ENCODE measurements at places on chromosomes 2 and 18. TPM values are rescaled to one million over a fixed set of nuclear protein-coding genes. Genes with fewer than 3 reads are reported as not detected.

GRCh38 chr18:50203801-50204604 lies 9.1 kb upstream of the MYO5B start:
- H3K27me3 ChIP-seq = peaks cover 40% of the 10 kb centered on the region
- peak overlapping the region; percentile 42 for H3K4me3 ChIP-seq
- DNase-seq = peak; percentile 56
- H3K36me3 ChIP-seq = no peaks in the 10 kb centered on the region
- no peaks in the 10 kb centered on the region for H3K4me1 ChIP-seq
- no peak overlapping the region for H3K27ac ChIP-seq

GRCh38 chr2:144496092-144496976 lies 23.6 kb downstream of the ZEB2 start:
- H3K27ac ChIP-seq = peak overlapping the region; percentile 40
- peaks cover 9% of the 10 kb centered on the region for H3K36me3 ChIP-seq
- peak overlapping the region; percentile 41 for H3K4me3 ChIP-seq
- H3K4me1 ChIP-seq = peaks cover 24% of the 10 kb centered on the region

Gene FANCL
- 12.6 TPM for polyA plus RNA-seq

DNA sequence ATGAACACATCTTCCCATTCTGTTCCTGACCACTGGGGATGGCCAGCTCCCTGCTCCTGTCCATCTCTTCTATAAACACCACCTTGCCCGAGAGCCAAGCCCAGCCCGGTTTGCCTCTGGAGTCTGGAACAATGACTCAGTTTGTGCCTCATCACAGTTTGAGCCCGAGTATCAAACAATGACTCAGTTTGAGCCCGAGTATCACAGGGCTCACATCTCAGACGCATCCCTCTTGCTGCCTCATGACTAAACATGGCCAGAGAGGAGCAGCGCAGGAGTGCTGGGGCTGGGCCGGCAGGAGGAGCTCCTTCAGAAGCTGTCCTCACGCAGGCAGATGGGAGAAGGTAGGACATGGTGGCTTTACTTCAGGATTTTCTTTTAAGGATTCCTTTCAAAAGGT lies 68.7 kb downstream of the PXDN start:
- H3K27ac ChIP-seq = peak overlapping the region; percentile 47
- H3K27me3 ChIP-seq = no peaks in the 10 kb centered on the region
- H3K4me3 ChIP-seq = no peak overlapping the region
- H3K36me3 ChIP-seq = peaks cover 58% of the 10 kb centered on the region

DNA sequence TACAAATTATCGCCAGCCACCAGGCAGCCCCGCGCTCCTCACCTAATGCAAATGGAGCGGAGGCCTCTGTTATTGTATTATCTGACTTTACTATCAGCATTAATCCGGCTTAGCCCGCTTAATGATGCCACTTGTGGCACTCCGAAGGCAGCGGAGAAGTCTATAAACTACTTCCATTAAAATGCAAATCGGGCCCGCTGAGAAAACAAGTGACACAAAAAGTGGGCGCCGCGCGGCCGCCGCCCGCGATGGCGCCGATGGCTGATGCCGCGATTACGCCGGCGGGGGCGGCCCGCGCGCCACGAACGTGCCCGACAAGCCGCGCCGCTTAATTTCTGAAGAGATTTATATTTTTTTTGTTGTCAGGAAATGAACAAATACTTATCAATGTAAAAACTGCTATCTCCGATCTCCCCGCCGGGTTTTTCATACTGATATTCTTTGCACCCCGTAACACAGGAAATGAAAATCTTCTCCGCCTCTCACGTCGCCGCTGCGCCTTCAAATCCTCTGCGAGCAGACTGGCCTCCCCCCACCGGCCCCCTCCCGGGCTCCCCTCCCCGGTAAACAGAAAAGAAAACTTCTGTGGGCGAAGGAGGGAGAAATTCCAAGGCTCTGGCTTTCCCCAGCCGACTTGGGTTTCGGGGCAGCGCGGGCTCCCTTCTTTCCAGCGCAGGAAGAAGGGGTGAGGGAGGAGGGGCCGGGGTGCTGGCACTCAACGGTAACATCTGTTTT lies 221.8 kb downstream of the INSIG2 start:
- peak overlapping the region; percentile 94 for H3K27ac ChIP-seq
- no peaks in the 10 kb centered on the region for H3K27me3 ChIP-seq
- DNase-seq = peak; percentile 87
- H3K4me1 ChIP-seq = peaks cover 10% of the 10 kb centered on the region
- H3K36me3 ChIP-seq = no peaks in the 10 kb centered on the region

DNA sequence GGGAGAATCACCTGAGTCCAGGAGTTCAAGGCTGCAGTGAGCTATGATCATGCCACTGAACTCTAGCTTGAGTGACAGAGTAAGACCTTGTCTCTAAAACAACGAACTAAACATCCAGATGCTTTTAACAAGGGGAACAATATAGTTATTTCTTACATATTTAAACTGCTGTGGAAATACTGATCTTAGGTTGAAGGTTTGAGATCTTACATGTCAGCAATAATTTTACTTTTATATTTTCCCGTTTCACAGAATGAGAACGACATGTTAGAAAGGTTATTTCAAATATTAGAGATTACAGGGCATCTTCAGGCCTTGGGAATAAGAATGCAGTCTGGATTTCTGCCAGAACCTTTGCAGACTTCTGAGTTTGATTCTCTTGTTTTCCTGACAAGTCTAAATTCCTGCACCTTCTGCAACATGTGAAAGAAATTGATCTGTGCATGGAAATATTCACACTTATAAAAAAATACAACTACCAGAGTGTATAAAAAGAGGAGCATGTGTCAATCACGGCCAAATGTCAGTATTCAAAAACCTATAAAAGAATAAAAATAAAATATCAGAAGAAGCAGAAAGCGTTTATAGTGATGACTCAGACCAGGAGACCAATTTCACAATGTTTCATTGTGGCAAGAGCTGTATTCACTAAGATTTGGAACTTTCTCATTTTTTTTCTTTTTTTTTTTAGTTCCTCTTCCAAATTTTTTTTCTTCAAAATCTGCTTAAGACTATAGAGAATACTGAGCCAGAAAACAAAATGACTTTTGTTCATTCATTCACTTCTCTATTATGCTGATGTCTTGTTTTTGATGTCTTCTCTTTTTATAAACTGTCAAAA lies 29.6 kb downstream of the COLEC12 start:
- no peaks in the 10 kb centered on the region for H3K36me3 ChIP-seq
- DNase-seq = peak; percentile 84
- H3K4me1 ChIP-seq = peaks cover 42% of the 10 kb centered on the region
- no peaks in the 10 kb centered on the region for H3K27me3 ChIP-seq
- H3K4me3 ChIP-seq = 0 out of 2 replicates have a peak overlapping the region, but pooled peaks have one; percentile 9

DNA sequence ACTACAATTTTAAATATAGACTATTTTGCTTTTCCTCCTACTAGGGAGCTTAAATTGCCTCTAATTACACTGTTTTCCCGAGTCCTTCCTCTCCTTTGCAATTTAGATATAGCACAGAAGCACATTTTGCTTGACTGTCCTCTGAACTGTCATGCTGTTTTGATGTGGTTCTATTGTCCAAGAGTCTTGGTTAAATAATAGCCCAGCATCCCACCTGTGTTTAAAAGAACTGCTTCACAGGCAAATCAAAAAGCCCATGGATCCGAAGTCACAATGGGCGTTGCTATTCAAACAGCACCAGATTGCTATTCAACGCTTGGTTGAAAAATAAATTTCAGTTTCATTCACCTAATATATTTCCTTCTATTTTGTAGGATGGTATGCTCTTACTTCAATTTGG lies 22.3 kb upstream of the ACTR3 start:
- no peaks in the 10 kb centered on the region for H3K36me3 ChIP-seq
- H3K27ac ChIP-seq = no peak overlapping the region
- DNase-seq = no peak
- no peaks in the 10 kb centered on the region for H3K27me3 ChIP-seq

Gene ASB18
- not detected for polyA plus RNA-seq

DNA sequence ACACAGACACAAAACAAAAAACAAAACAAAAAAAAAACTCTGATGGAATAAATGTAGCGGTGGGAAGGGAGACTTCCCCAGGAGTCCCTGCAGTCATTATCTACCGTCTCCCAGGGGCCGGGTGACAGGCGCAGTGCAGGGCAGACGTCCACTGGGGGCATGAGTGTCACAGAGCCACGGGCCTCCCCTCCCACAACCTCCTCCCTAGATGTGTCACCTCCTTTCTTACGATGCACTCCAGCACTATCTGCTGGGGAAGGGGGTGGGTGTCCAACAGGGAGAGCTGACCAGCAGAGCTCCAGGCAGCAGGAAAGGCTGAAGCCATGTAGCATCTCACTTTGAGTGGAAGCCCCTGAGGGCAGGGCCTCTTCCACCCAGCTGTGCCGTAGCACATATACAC lies 84.5 kb downstream of the LONRF2 start:
- no peak overlapping the region for H3K4me3 ChIP-seq
- H3K36me3 ChIP-seq = no peaks in the 10 kb centered on the region
- no peak for DNase-seq
- H3K27me3 ChIP-seq = peaks cover 10% of the 10 kb centered on the region

Gene PRLH
- polyA plus RNA-seq = not detected

DNA sequence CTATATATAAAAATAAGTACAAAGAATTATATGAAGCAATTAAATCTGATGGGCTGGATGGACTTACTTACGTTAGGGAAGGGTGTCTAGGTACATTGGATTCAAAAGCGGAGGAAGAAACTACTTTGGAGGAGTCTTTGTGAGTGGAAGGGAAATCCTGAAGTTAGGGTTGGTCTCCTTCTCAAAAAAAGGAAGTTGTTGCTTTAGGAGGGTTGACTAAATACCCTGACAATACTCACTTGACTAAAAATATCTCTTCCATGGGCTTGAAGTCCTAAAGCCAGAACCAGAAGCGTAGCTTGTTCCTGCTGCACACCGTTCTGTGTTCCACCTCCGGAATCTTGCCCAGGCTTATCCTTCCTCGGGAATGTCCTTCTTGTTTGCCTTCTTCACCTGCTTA lies 143.3 kb upstream of the ZEB2 start:
- H3K27me3 ChIP-seq = no peaks in the 10 kb centered on the region
- H3K36me3 ChIP-seq = no peaks in the 10 kb centered on the region
- H3K27ac ChIP-seq = no peak overlapping the region
- H3K4me1 ChIP-seq = peaks cover 22% of the 10 kb centered on the region

Gene UPP2
- polyA plus RNA-seq = not detected

DNA sequence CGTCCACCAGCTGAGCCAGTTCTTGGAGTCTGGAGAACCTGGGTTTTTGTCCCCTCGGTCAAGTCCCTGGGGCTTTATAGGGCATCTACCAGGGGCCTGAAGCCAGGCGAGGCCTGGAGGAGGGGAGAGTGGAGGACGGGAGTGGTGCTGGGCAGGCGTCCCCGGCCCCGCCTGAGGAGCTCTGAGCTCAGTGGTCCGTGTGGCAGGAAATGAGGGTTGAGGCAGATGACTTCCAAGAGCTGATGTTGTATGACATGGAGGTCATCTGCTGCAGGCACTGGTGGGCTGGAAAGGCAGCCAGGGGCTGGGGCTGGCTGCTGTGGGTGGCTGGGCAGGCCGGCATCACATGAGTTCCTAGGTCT lies 118.5 kb upstream of the HS6ST1 start:
- H3K36me3 ChIP-seq = no peaks in the 10 kb centered on the region
- no peaks in the 10 kb centered on the region for H3K4me1 ChIP-seq
- no peaks in the 10 kb centered on the region for H3K27me3 ChIP-seq

Gene VWC2L
- not detected for polyA plus RNA-seq

DNA sequence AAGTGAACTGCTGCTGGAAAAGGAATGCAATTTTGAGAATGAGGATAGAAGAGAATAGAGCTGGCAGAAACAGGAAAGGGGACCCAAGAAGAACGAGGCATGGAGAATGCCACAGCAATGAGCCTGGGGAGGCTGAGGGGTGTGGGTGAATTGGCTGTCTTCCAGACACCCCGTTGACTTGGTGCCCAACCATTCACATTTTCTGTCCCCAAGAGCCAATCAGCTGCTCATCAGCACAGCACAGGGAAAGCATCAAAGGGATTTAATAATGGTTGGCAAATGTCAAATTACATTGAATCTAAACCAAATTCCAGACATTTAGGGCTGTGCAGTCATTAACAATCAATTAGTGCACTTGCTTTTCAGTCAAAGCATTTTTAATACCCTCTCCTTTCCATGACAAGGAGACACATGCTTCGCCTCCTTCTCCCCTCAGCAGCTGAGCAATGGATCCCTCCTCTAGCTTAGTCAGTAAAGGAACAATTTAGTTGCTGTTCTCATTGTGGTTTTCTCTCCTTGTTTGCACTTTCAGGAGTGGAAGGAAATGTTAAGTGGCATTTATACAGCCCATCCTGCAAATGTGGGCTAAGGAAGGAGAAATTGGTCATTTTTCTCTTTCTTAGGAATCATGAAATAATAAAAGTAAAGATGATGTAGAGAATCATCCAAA lies 98.8 kb downstream of the KLF7 start:
- peak; percentile 27 for DNase-seq
- H3K27ac ChIP-seq = no peak overlapping the region
- no peaks in the 10 kb centered on the region for H3K36me3 ChIP-seq
- H3K4me3 ChIP-seq = no peak overlapping the region
- H3K4me1 ChIP-seq = 0 out of 2 replicates have a peak, but pooled peaks cover 6% of the 10 kb centered on the region
- H3K27me3 ChIP-seq = no peaks in the 10 kb centered on the region

GRCh38 chr2:240585101-240585500 lies 1.4 kb upstream of the CAPN10 start:
- peak; percentile 31 for DNase-seq
- peak overlapping the region; percentile 88 for H3K4me3 ChIP-seq
- H3K4me1 ChIP-seq = peaks cover 22% of the 10 kb centered on the region
- H3K27ac ChIP-seq = peak overlapping the region; percentile 59
- H3K36me3 ChIP-seq = no peaks in the 10 kb centered on the region

DNA sequence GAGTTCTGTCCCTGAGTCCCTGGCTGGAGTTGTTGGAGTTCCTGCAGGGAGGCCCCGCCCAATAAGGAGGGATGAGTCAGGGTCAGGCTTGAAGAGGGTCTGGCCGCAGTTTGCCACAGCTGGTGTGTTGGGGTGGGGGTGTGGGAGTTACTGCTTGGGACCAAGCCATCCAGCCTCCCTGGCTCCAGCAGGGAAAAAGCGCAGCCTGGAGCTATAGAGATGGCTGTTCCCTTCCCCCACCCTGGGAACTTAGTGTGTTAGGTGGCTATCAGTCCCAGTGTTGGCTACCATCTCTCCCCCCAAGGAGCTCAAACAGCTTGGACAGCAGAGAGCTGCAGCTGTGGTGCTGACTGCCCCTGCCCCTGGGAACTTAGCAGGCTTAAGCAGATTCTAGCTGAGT lies 13.2 kb upstream of the TANK start:
- no peak for DNase-seq
- H3K36me3 ChIP-seq = no peaks in the 10 kb centered on the region
- no peak overlapping the region for H3K4me3 ChIP-seq

- peak overlapping the region; percentile 98 for H3K27ac ChIP-seq
- H3K4me1 ChIP-seq = peaks cover 78% of the 10 kb centered on the region
- H3K27me3 ChIP-seq = no peaks in the 10 kb centered on the region
- H3K4me3 ChIP-seq = 0 out of 2 replicates have a peak overlapping the region, but pooled peaks have one; percentile 2
- peak; percentile 49 for DNase-seq
Measured at GRCh38 chr2:160299540-160299939, 99.5 kb upstream of the ITGB6 start.

DNA sequence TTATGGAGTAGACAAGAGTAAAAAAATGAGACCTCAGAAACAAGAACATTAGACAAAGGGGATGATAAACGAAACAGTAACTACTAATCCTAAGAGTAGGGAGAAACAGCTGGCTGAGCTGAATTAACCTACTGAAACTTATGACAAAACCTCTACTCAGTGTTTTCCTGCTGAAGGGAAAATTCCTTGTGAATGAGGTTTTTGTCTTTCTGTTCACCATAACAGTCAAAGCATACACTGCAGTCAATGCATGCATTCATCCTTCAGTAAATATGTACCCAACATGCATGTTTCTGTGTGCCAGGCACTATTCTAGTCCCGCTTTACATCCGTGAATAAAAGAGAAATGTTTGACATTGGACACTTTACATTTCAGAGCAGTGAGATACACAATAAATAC lies 805.6 kb upstream of the KLHL29 start:
- no peaks in the 10 kb centered on the region for H3K4me1 ChIP-seq
- no peaks in the 10 kb centered on the region for H3K27me3 ChIP-seq
- H3K36me3 ChIP-seq = no peaks in the 10 kb centered on the region

Gene MSH6
- 43.3 TPM for polyA plus RNA-seq

Gene LIMS2
- polyA plus RNA-seq = 30.4 TPM
